ENCODE measurements at places on chromosomes 6 and 20.

DNA sequence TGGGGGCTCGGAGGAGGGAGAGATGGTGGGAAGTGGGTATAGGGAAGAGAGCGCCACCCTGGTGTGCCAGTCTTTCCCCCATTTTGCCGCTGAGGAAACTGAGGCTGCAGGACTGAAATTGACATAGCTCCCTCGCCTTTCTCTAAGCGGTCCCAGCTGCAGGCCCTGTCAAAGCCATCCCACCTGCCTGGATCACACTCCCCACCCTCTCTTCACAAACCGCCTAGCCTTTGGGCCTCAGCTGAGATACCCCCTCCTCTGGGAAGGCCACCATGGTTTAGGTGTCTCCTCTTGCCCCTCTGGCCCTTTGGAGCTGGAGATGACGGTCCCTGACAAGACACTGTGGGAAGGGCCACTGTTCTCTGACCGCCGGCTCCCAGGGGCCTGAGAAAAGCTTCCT, 16.9 kb downstream of the SRC start:
- DNase-seq, result no peak

GRCh38 chr6:11232770-11233626, 530 bp upstream of the NEDD9 start:
- DNase-seq, result no peak

- DNase-seq, result peak; percentile 84
These were observed 87.9 kb upstream of the CDYL start for GRCh38 chr6:4687989-4688947.

DNA sequence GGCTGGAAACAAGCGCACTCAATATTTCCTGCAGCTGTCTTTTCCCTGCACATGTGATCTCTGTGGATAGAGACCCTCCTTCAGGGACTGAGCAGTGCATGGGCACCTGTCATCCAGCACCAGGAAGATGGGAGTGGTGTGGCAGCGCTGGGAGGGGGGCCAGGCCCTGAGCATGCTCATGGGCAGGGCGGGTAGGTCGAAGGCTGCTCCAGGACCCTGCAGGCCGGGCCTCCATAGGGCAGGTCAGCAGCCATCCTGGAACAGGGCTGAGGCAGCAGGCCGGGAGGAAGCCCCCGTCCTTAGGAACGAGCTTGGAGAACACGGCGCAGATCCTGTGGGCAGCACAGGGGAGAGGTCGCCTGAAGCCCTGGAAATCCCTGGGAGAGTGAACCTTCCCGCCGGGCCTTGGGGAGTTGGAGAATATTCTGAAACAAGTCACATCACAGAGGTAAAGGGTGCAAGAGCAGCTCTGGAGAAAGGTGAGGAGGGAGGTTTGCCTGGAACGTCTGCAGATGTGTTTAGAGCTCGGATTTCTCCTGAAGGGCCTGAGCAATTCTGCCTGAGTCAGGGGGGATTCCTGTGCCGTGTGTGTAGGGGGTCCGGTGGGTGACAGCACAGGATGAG, 133.2 kb downstream of the SMOC2 start:
- no peak for DNase-seq

- no peak for DNase-seq
These were observed 123.6 kb downstream of the LCA5 start for GRCh38 chr6:79413562-79414002.

- no peak for DNase-seq
These were observed 419.2 kb downstream of the EPM2A start for GRCh38 chr6:145315982-145316600.

- no peak for DNase-seq
These were observed 102.5 kb downstream of the CD24 start for GRCh38 chr6:106872049-106872448.

GRCh38 chr6:148735989-148736388, 10.8 kb upstream of the UST start:
- peak; percentile 21 for DNase-seq

DNA sequence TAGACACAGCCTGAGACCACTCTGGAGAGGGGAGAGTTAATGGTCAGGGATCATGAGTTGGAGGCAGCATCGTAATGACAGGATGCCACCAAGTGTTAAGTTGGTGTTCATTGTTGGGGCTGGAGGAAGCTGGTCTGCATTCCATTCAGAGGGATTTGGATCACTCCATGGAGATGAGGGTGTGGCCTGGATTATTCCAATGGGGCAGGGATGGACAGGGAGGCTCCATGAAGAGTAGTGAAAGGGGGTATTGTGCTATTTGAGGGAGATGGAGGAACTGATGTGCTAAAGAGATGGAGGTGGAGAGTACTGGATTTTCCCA, 1.1 kb downstream of the SAPCD1 start:
- DNase-seq, result no peak

GRCh38 chr20:48102931-48103660, 317.8 kb upstream of the SULF2 start:
- no peak for DNase-seq

DNA sequence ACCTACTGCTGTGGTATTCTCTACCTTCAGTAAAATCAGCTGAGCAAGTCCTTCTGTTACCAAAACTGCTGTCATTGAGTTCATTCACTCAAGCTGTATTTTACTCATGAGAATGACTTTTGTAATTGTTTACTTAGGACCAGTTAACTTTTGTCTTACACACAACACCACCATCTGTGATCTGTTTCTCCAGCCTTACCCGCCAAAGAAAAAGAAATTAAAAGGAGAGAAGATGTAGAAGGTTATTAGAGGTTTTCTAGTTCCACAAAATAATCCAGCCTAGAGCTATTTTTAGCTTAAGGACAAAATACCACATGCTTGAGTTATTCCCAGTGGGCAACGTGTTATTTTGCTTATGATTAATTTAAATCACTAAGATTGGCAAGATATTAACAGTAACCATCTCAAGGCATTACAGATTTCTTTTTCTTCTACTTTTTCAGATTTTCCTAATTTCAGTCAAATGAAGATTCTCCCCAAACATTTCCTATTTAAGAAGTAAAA, 38.2 kb downstream of the FAM8A1 start:
- DNase-seq, result no peak

- DNase-seq, result no peak
These were observed 33.5 kb downstream of the CYB5R4 start for GRCh38 chr6:83893024-83893423.

GRCh38 chr6:157211603-157212455, 111.5 kb downstream of the TMEM242 start:
- no peak for DNase-seq

DNA sequence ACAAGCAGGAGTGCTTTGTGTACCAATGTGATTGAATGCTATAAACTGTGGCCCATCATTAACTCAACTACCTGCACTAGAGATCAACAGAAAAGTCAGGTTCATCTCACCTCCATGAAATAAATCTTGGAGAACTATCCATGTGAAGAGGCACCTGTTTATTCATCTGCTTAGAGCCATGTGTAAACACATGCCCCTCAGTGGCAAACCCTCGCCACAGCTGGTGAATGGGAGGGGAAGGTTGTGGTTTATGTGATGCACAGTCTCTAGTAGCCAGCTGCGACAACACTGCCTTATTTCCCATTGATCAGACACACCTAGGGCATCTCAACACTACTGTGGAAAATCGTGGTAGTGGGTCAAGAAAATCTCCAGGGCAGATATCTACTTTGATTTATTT, 640.2 kb downstream of the PTPRT start:
- DNase-seq, result no peak

GRCh38 chr6:149468179-149468578, 16.6 kb downstream of the ZC3H12D start:
- no peak for DNase-seq

DNA sequence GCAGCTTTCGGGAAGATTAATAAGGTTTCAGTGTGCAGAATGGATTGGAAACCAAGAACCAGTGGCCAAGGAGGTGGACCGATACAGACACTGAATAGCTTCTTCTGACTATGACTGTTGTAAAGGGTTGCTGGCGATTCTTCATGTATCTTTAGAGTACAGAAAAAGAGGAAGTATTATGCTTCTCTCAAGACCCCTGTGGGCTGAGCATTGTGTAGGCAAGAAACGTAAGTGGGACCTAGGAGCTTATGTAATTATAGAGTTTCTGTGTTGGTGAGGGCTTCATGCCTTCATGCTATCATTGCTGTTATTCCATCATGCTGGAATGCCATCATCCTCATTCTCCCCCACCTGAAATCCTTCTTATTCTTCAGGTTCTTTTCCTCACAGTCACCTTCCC, 105.4 kb upstream of the AKIRIN2 start:
- no peak for DNase-seq

GRCh38 chr6:138662471-138662870, 111.1 kb upstream of the CCDC28A start:
- DNase-seq, result no peak

DNA sequence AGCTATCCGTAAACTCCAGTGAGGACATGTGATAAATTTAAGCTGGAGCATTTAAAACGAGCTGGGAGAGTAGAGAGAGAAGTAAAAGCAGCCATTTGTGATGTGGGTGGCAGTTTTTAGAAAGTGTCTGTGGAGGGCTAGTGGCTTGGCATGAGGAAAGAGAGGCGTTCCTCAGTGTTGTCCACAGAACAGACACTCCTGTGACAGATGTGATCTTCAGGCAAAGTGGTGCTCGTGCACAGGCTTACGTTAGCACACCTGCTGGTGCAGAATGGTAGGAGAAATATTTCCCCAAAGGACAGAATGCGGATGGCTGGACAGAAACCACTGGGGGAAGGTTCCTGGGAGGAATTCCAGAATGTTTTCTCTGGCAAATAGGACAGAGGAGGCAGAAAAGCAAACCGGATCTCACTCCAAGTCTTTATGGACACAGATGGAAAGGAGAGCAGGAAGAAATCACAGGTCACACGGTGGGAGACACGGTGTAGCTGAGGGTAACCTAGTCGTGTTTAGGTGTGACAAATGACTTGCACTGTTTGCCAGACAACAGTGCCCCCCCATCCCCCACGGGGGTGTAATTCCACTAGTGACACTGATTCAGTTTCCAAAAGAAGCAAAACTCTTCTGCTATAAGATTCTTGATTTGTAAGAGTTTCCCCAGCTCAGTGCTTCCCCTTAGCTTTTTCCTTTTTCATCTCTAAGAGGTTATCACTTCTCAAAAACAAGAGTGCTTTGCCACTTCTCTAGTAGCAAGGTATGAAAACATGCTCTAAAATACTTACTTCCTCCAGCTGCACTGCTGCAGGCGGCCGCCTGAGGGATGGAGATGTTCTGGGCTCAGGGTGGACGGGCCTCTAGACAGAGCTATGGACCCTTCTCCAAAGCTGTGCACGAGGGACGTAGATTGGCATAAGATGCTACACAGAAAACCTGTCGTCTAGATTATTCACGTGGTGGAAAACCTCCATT, 293.2 kb downstream of the QKI start:
- peak; percentile 21 for DNase-seq

- peak; percentile 73 for DNase-seq
These were observed 38.8 kb downstream of the SRC start for GRCh38 chr20:37384683-37385174.

DNA sequence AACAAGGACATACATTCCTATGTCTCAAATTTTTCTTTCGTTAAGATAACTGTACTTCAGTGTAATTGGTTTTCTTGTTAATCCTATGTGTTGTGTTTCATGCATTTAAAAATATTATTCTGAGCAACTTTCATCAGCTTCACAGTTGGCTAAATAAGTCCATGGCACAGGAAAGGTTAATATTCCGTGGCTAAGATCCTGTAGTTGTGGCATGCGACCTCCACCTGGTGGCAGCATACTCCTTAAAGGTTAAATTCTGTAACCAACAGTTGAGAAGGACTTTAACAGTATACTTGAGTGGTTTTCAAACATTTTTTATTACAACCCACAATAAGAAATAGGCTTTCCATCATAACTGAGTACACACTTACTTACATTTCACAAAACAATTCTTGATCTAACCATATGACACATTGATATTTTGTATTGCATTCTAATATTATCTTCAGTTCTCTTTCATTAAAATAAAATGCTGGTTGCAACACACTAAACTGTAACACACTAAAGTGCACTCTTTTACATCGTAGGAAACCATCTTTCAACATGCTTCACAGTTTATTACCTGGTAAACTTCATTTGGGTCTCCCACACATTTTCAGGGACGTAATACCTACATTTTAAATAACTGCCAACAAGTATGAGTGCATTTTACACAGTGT, 118.3 kb downstream of the SLX4IP start:
- DNase-seq, result peak; percentile 36

DNA sequence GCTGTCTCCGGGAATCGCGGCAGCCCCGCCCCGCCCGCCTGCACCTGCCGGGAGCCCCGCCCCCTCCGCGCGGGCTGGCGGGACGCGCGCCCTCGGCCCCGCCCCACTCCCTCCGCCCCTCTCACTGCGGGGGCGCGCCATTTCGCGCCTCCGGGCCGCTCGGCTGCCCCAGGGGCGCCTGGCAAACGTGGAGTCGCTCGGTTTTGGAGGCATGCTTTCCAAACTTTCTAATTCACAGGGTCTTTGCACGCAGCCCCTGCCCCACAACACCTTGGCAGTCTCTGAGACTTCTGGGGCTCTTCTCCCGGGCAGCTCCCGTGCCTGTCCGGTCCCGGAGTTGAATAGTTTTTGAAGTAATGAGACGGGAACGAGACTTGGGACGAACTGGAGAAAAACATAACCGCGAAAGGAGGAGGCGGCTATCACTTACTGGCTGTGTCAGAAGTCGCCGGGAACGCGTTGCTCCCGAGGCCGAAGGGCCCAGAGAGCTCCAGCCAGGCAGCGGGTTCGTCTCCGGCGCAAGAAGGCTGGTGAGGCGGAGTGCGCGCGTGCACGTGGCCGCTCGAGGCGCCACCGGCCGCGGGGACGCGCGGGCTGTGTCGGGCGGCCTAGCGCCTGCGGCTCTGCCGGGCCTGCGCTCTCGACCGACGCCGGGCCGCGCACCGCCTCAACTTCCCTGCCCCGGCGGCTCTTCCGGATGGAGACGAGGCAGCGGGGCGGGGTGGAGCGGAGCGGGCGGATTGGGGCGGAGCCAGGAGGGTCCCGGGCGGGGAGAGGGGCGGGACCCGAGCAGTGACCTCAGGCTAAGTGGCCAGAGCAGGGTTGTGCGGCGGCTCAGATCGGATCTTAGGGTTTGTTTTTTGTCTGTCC, at the start of gene MCM9:
MCM9 (minus strand) TSS at position 699 of the 870 bp plus-strand sequence. CDS start 3,436 bp downstream, outside the sequence.
- DNase-seq, result peak; percentile 90

DNA sequence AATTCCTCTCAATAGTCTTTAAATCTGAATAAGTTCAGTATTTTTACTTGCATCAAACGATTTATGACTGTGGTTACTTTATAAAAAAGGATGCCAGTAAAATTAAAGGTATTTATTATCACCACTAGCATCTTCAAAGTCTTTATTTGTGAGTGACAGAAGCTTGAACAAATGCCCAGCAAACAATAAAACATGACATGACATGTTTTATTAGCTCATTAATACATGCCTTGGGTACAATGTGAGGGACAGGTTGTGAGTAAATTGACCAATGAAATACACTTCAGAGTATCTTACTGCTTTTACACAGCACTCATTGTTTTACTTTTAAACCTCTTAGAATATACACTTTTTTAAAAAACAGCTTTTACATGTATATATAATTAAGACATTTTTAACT, 113.4 kb upstream of the BEND3 start:
- DNase-seq, result no peak

GRCh38 chr6:99032396-99032795, 84.7 kb upstream of the FBXL4 start:
- DNase-seq, result no peak

DNA sequence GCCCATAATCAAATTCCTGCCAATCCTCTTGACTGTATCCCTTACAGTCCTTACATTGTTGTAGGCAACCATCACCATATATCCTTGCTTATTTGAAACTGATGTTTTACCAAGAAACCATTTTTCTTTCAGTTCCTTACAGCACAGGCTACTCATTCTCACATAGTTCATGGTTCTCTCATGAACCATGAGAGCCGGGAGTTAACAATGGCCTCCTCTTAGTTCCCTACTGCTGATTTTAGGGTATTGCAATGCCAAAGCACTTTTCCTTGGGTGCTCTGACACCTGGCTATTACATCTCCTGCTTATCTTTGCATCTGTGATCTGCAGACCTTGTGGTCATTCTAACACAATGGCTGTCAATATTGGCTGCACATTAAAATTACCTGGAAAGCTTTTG, 133.4 kb downstream of the MYB start:
- DNase-seq, result no peak

Data from CD14-positive monocyte (primary cell).